ENCODE measurements at places on chromosomes 11 and 22.

DNA sequence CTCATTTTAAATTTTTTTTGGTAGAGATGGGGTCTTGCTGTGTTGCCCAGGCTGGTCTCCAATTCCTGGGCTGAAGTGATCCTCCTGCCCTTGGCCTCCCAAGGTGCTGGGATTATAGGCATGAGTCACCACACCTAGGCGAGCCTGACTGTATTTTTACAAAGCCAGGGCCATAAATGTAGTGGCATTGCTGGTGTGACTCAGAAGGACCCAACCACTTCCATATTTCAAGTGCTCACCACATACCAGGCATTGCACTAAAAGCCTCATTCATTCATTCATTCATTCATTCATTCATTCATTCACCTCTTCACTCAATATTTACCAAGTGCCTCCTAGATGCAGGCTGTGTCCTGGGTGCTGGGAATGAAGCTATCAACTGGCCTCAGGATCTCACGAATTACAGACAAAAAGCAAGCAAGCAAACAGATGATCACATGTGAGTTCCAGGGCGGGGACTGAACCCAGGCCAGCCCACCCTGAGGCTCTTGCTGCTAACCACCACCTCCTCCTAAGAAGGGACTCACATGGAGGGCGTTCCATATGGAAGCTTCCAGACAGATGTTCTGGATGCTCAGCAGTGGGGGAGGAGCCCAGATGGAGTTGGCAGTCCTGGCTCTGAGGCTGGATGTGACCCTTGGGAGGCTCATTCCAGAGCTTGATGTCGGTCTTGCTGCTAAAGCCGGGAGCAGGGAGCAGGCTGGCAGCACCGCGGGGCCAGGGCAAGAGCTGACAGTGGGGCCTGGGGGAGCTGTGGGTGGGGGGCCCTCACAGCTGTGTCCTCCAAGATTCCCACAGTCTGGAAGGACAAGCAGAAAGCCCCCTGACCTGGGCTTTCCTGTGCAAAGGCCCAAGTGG lies 158.8 kb downstream of the CTTN start:
- DNase-seq: no peak

- no peak for DNase-seq
Measured at GRCh38 chr22:29830585-29830984, 7.5 kb downstream of the ASCC2 start.

DNA sequence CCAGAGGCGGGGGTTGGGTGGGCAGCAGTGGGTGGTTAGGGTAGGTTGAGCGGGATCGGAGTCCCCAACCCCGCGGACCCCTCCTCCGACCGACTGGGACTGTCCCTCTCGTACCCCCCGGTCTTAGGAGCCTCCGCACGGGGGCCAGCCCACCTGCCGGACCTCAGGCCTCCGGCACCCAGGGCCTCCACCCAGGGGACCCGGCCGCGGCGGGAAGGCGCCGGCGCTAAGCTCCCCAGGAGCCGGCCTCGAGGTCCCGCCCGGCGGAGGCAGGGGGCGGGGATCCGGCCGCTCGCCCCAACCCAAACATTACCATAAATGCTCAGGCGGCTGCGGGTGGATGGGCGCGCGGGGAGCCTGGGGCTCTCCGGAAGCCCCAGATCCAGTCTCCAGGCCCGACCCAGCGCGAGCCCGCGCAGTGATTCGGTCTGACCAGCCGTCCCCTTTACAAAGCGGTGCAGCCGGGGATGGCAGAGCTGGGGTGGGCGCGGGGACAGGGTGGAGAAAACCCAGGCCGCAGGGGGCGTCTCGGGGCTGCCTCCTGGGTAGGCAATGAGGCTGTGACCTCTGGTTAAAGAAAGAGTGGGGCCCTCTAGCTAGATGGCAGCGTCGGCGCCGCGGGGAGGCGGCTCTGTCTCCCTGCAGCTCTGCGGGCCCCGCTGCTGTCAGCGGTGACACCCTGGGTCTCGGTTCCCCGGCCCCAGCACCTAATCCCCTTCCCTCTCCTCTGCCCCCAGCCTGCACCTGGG lies 4.0 kb upstream of the MCAM start:
- DNase-seq: no peak

DNA sequence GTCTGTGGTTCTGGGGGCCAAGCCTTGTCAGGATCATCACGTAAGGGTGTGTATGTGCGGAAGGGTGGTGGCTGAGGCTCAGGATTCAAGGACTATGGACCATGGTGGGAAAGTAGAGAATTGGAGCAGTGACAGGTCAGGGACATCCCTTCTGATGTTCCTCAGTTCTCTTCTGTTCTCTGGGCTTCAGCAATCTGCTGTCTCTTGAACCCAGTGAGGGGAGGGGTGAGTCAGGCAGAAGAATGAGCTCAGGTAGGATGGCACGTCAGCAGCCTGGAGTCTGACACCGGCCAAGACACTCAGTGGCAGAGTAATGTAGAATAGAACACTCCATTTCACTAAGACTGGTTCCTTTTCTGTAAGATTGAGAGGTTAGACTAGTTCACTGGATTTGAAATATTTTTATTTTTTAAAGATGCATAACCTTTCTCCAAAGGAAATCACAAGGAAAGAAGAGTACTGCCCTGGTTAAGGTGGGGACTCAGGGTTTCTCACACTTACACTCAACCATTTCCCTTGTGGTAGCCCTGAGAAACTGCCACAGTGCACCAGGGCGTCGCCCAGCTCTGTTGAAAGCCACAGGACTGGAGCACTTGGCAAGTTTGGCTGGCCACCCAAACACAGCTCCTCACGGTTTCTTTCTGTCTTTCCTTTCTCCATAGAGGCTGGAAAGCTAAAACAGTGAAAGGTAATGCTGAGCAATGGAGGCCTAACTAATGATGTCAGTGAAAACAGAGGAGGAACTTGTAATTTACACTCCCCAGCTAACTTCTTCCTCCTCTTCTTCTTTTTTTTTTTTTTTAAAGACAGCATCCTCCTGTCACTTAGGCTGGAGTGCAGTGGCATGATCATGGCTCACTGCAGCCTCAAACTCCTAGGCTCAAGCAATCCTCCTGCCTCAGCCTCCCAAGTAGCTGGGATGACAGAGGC lies 23.1 kb upstream of the MICAL2 start:
- no peak for DNase-seq

All from T-helper 1 cell (primary cell).